ENCODE measurements at places on chromosomes 7 and 10.

- no peak for DNase-seq
Measured at GRCh38 chr10:113425541-113425951, 127.3 kb upstream of the HABP2 start.

DNA sequence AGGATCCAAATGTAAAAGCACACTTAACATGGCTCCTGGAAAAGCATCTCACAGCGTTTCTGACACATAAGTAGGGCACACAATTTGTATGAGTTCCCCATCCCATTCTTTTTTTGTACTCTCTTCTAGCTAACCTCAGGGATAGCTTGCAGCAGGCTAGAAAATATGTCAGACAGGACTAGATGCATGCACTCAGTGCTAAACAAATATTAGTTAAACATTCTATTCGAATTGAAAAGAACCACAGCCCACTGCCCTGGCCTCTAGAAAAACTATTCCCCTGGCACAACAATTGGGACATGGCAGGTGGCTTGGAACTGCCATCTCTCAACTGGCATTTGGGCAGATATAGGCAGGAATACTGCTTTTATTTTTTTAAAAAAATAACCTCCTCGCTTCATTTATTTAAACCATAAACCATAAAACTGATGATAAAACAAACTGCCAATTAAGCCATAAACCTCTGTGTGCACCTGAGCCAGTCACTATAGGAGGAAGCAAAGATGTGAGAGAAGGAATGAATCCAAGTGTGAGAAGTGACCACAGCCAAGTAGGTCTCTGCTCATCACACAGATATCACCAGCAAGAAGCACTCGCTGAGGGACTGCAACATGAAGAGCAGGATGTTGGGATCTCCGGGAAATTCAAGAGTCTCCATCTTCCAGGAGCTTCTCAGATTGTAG lies 394.1 kb downstream of the NEBL start:
- no peak for DNase-seq

GRCh38 chr7:99131290-99131689 lies 12.6 kb downstream of the SMURF1 start:
- no peak for DNase-seq

- DNase-seq: no peak
Measured at GRCh38 chr7:130721486-130722277, 12.3 kb downstream of the KLF14 start.

DNA sequence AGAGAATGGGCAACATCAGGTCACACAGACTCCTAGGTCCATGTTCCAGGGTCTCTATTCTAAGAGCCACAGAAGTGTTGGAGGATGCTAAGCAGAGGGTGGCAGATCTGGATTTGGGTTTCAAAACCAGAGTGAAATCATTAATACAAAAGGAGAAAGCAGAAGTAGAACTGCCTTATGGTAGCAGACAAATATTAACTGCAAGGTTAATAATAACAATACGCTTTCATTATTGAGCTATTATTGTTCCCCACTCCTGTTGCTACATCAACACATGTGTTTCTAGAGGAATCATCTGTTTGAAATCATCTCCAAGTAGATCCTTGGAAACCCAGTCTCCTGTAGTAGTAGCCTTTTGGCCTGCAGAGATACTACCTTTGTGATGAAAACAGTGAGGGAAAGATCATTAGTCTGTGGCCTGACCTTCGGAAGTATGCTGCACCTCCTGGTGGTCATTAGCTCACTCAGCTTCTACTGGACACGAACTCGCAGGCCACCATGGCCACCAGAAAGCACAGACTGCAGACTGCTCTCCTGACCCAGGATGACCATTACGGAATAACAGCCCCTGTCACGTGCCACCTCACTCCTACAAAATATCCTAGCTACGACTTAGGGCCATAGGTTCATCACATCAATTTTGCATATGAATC lies 84.6 kb downstream of the XPNPEP1 start:
- no peak for DNase-seq

GRCh38 chr7:74193054-74193453 lies 16.8 kb upstream of the LAT2 start:
- no peak for DNase-seq

DNA sequence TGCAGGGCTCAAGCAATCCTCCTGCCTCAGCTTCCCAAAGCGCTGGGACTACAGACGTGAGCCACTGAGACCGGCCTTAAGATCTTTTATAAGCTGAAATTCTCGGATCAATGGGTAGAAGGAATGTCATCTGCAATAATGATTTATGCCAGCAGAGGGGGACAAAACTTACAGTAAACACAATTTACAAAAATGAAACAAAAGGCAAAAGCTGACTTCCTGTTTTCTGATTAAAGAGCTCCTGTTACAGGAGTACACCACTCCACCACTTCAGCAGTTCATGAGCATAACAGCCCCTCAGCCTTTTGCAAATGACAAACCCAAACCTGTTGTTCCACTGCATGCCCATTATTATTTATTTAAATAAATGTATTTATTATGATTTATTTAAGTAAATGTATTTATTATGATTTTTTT lies 88.5 kb upstream of the ATP6V0A4 start:
- no peak for DNase-seq

GRCh38 chr10:11913079-11913641 lies 90.0 kb downstream of the PROSER2 start:
- DNase-seq: no peak

- DNase-seq: no peak
Measured at GRCh38 chr7:140638173-140638791, 2.3 kb downstream of the DENND2A start.

DNA sequence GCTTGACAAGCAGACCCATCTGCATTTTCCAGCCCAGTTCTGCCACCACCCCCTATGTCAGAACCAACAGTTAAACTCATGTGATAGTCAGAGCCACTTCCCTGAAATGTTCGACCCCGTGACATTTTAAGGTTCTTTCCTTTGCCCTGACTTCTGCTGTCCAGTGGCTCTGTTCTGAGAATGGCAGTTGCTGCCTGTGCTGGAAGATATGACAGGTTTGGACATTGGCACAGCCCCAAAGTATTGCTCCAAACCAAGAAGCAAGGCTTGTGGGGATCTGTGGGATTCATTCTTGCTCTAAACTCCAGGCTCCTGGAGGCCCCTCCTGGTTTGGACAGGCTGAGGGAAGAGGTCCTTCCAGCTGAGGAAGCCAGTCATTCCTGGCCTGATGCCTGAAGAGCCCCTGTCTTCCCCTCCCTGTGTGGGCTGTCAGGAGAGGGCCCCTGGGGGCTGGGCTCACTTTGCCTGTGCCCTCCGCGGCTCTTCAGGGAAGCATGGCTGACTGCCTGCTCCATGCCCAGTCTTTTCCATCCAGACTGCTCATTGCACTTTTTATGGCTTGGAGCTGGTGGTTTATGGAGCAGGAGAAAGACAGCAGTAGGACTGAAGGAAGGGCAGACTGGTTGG lies 138.0 kb downstream of the CDH23 start:
- no peak for DNase-seq

DNA sequence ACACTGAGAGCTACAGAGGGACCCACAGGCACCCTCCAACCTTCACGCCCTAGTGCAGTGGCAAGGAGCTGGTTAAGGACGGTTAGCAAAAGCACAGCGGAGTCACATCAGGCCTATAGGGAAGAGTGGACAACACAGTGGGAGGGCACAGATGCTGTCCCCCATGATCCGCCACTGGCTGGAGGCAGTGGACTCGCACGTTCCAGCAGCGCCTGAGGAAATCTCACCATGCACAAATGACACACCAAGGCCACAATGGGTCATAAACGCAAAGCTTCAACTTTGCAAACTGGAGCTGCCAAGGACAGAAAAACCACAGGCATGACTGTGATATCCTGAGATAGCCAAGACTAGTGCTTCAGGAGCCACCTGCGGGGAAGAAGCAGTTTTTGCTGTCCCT lies 58.8 kb downstream of the GRB10 start:
- no peak for DNase-seq

GRCh38 chr7:24932815-24933214 lies 47.2 kb downstream of the OSBPL3 start:
- DNase-seq: no peak

GRCh38 chr7:48089046-48090003 lies at the start of gene UPP1:
UPP1 (plus strand) TSS chr7:48089265; CDS start chr7:48094784, 5,519 bp downstream.
- DNase-seq: peak; percentile 83

DNA sequence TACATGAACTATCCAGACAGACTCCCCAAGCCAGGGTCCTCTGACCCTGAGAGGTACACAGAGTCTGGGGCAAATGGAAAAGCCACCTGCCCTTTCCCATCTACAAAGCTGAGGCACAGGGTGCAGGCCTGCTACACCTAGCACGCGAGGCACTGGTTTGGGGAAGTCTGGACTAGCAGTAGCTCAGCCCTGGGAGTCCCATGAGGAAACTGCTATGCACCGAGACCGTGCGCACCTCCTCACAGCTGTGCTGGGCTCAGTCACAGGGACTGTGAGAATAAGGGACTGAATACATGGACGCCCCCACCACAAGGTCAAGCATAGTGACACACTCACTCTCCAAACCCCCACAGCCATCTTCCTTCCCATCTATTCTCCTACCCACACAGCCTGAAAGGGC lies 8.2 kb downstream of the MAT1A start:
- no peak for DNase-seq

DNA sequence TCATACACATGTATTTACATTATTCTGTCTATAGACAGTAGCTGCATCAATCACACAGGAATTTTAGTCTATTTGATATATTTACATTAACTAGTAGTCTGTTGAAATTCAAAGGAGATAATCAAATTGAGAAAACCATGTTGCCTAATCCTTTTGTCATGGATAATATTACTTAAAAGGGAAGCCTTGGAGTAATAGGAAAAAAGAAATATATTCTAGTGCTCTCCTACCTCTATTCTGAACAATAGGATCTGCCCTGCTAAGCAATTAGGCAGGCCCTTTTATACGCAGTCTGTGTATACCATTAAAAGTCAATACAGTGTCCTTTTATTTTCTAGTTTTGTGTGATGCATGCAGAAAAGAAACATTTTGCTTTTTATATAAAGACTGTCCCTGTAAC lies 24.5 kb downstream of the UMAD1 start:
- no peak for DNase-seq

DNA sequence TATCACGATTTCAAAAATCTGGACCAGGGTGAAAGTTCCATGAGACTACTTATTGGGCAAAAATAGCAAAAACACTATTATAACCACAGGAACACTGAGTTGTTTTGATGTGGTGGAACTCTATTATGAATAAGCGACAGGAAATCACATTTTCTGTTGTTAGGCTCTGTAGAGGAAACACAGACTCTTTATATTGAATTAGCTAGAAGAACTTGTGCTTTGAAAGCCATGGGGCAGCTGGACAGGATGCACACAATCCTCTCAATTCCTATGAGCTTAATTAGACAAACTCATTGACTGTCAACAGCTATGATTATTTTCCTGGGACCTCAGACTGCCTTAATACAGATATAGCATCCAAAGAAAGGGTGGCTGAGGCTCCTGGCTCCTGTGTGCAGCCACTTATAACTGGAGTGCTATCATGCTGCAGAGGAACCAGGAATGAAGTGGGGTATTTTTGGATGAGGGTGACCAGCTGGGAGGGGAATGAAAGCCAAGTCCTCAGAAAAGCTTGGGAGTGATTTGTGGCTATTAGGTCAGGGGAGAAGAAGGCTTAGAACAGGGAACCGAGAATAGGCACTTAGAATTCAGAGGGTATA lies 657.3 kb downstream of the TYW1 start:
- DNase-seq: no peak

GRCh38 chr10:22489467-22489866 lies 144.2 kb downstream of the SPAG6 start:
- DNase-seq: no peak

DNA sequence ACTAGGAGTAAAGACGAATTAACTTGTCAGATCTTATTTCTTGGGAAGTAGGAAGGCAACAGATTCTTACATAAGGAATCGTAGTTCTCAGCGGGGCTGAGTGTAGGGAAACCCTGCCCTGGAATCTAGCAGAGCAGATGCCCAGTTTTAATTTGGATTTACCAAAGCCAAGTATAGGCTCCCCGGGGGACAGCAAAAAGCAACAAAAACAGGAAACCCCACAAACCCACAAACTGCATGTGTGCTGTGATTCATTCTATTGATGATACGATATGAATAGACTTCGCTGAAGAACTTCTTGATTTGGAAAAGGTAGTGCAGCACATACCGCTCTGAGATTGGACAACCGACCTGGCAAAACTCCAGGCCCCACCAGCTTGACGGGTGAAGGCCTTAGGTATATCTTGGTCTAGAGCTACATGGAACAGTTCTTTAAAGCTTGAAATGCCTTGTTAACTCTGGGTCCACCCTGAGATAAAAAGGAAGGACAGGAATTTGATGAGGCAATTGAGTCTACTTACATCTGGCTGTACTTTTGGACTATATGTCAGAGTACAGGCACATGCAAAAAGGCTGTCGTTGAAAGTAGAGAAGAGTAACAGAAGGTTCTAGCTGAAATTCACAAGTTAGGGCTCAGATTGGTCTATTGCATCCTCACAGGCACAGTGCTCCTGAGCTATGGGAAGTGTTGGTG lies 49.1 kb downstream of the STRA8 start:
- DNase-seq: no peak

GRCh38 chr7:102891693-102892261 lies 21.0 kb upstream of the LRRC17 start:
- no peak for DNase-seq

- DNase-seq: no peak
Measured at GRCh38 chr7:133207687-133208086, 45.2 kb upstream of the EXOC4 start.

GRCh38 chr7:48832303-48832845 lies 92.0 kb upstream of the CDC14C start:
- DNase-seq: no peak

All from omental fat pad (tissue), 4 donors.